Nephron progenitor cell (in vitro differentiated cells): ENCODE measurements at places on chromosomes 6 and 20.

DNA sequence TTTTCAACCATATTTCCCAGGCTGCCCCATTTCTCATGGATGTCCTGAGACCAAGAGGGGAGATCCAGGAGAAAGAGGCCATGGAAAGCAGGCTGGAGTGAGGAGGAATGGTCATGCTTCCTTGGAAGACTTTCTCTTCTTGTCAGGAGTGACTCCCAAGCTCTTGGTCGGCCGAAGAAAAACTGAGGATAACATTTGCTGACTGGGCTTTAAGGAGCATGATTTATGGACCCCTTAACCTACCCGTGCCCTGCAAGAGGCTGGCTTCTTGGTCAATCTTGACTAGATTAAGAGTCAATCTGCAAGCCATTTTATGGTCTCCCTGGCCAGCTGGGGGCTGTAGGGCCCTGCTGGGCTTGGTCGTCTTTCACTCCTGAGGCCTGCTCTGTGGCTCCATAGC lies 22.8 kb downstream of the ADGRF4 start:
- H3K27ac ChIP-seq: no peak overlapping the region
- H3K36me3 ChIP-seq: no peaks in the 10 kb centered on the region
- no peak for DNase-seq
- H3K4me3 ChIP-seq: no peak overlapping the region

- peaks cover 7% of the 10 kb centered on the region for H3K27me3 ChIP-seq
- H3K36me3 ChIP-seq: peaks cover 9% of the 10 kb centered on the region
- no peak overlapping the region for H3K4me3 ChIP-seq
- peaks cover 19% of the 10 kb centered on the region for H3K4me1 ChIP-seq
Measured at GRCh38 chr20:2261046-2261485, 34.7 kb upstream of the TGM3 start.

GRCh38 chr20:6686171-6686570 lies 81.3 kb upstream of the BMP2 start:
- no peaks in the 10 kb centered on the region for H3K27me3 ChIP-seq
- no peaks in the 10 kb centered on the region for H3K4me1 ChIP-seq
- no peak overlapping the region for H3K4me3 ChIP-seq
- H3K27ac ChIP-seq: no peak overlapping the region
- no peak for DNase-seq

- no peaks in the 10 kb centered on the region for H3K36me3 ChIP-seq
Measured at GRCh38 chr6:121615493-121615892, 180.0 kb downstream of the GJA1 start.

- H3K27me3 ChIP-seq: no peaks in the 10 kb centered on the region
- DNase-seq: no peak
- H3K4me1 ChIP-seq: peaks cover 6% of the 10 kb centered on the region
- H3K4me3 ChIP-seq: no peak overlapping the region
- H3K27ac ChIP-seq: no peak overlapping the region
Measured at GRCh38 chr20:55488593-55488992, 516.7 kb downstream of the CBLN4 start.
